ENCODE measurements at places on chromosomes 7 and 10. TPM values are rescaled to one million over a fixed set of nuclear protein-coding genes. Genes with fewer than 3 reads are reported as not detected.

GRCh38 chr7:28096713-28097112 lies 83.9 kb downstream of the JAZF1 start:
- DNase-seq = peak; percentile 12

GRCh38 chr7:21690705-21691104 lies 147.9 kb downstream of the DNAH11 start:
- DNase-seq = no peak

GRCh38 chr10:22219308-22219707 lies 1.5 kb upstream of the EBLN1 start:
- DNase-seq = no peak

DNA sequence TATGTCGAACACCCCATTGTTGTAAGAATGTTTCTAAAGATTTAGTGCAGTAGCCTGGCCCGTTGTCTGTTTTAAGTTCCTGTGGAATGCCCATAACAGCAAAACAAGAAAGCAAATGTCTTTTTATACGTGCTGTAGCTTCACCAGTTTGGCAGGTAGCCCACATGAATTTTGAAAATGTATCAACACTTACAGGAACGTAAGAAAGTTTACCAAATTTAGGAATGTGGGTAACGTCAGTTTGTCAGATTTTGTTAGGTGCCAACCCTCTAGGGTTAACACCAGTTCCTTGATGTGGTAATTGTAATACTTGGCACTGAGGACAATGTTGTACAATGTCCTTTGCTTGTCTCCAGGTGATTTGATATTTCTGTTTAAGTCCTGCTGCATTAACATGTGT lies 3.2 kb upstream of the GIMAP4 start:
- DNase-seq = no peak

DNA sequence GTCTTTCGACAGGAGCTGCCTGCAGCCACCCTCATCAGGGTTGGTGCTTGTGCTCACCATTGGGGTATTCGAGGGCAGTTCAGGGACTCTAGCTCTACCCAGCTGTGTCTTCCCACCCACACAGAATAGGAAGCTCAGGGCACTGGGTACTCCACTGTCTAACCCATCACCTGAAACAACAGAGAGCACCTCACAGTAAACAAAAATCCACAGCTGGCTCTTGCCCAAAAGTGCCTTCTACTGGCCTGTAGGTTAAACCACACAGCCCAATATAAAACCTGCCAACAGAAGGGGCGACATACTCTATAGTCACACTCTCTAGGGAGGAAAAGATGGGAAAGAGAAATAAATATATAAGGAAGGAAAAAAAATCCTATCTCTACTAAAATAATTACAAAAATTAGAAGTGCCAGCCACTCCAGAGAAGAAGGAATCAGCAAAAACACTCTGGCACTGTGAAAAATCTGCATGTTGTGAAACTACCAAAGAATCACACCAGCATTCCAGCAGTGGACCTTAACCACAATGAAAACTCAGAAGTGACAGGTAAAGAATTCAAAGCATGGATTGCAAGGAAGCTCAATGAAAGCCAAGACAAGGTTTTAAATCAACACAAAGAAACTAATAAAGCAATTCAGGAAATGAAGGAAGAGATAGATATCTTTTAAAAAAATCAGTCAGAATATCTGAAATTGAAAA lies 110.0 kb downstream of the HGF start:
- DNase-seq = no peak

- no peak for DNase-seq
These were observed 242.9 kb upstream of the CXCL12 start for GRCh38 chr10:44627591-44628354.

DNA sequence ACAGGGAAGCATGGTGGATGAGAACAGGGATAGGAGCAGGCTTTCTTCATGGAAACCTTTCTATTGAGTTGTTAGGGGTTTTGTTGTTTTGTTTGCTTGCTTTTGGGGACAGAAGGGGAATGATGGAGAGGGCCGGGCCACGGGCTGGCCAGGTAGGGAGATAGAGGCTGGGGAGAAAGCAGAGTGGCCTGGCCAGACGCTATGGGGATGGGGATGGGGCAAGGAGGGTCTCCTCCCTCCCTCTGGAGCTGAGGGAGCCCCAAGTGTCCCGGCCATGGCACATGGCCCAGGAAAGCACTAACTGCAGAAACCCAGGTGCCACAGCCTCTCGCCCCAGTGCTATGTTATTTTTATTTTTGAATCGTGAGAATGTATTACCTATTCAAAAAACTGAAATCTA lies 10.0 kb downstream of the AOC1 start:
- no peak for DNase-seq

DNA sequence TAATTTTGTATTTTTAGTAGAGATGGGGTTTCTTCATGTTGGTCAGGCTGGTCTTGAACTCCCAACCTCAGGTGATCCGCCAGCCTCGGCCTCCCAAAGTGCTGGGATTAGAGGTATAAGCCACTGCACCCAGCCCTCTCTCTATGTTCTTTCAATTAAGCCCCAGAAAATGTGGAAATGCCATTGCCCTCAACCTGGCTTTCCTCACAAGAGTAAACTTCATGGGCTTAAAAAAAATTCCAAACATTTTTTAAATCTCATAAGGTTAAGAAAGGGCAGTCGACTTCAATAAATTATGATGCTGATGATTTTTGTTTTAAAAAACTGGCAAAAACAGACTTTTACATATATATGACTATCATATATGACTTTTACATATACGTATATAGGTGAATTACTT lies 107.6 kb downstream of the TES start:
- no peak for DNase-seq

DNA sequence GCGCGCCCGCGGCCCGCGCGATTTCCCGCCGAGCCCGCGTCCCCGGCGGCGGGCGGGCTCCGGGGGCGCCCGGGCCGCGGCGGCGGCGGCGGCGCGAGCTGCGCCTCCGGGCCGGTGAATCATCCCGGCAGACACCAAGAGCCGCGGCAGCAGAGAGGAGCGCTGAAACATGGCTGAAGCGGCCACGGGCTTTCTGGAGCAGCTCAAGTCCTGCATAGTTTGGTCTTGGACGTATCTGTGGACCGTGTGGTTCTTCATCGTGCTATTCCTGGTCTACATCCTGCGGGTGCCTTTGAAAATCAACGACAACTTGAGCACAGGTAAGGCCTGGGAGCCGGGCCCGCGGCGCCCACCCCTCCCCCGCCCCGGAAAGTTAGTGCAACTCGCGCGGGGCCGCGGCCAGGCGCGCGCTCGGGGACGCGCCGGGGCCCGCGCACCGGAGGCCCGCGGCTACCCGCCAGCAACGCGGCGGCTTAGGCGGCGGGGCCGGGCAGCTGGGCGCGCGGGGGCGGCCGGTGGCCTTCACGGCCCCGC lies at the start of gene ST7:
TSS of gene ST7 (plus strand) at position 130 of the 534 bp plus-strand sequence. CDS start at position 170, 40 bp downstream.
- DNase-seq = no peak

GRCh38 chr10:693506-693905 lies 4.0 kb upstream of the DIP2C start:
- DNase-seq = no peak

DNA sequence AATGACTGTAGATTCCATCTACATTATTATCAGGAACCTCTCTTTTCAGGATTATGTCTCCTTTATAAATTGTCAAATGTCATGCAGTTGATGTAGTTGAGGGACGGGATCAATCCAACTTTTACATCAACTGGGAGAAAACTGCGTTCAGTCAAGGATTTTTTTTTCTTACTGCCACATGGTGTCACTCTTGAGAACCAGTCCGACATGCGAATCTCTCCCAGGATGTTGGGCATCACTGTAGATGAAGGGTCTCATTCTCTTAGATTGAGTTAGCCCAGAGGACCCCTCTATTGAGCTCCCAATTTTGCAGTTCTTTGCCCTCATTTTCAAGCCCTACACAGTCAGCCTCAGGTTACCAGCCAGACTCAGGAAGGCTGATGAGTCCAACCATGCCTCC lies 120.3 kb upstream of the PTPRZ1 start:
- no peak for DNase-seq

DNA sequence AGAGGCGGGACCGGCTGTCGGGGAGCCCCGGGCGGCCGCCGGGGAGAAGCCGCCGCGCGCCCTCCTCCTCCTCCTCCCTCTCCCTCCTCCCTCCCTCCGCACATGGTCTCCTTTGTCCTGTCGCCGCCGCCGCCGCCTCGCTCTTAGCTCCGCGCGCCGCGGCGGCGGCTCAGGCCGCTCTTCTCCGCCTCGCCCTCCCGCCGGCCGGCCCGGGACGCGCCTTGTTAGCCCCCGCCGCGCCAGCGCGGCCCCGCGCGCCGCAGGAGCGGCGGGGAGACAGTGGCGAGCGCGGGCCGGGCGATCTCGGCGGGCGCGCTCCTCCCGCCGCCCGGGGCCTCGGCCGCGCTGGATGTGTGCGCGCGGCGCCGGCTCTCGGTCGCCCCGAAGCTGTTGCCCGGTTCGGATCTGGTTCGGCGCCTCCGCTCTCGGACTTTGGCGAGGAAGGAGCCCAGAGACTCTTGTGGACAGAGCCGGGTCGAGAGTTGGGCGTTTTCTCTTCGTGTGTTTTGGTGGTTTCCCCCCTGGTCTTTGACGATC lies 437.4 kb upstream of the GALNT17 start:
- no peak for DNase-seq

GRCh38 chr10:64535131-64535867 lies 1014.1 kb downstream of the REEP3 start:
- DNase-seq = no peak

- peak; percentile 40 for DNase-seq
These were observed 26.4 kb upstream of the ANKRD1 start for GRCh38 chr10:90947030-90947960.

- no peak for DNase-seq
These were observed 36.6 kb upstream of the CYP2C19 start for GRCh38 chr10:94725871-94726270.

DNA sequence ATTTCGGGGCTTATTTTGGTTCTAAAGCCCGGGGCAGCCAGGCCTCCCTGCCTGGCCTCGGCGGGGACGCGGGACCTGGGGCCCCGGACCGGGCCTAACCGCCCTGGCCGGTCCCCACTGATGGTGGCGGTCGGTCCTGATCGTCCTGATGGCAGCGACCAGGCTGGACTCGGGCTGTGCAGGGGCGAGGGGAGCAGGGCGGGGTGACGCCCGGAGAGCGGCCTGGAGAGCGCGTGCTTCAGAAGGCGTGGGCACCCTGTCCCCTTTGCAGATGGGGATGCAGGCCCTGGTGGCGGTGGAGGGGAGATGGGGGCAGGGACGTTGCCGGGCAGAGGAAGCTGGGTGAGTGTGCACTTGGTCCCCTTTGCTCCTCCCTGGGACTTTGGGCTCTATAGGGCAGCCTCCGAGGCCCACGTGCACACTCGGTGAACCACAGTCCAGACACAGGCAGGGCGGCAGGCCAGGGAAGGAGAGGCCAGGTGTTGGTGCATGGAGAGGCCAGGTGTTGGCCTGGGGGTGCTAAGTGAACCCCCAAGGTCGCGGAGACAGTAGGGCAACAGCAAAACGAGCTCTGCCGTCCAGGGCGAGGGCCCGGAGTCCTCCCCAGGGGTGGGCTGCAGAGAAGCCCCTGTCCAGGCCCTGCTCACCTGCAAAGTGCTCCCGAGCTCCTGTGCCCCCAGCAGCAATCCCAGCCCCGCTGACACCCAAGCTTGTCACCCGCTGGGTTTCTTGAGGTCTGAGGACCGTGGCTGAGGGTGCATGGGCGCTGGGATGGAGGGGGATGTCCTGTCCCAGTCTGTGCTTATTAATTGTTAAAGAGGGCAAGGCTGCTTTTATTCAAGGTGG lies 42.4 kb upstream of the FAM20C start:
- DNase-seq = no peak

DNA sequence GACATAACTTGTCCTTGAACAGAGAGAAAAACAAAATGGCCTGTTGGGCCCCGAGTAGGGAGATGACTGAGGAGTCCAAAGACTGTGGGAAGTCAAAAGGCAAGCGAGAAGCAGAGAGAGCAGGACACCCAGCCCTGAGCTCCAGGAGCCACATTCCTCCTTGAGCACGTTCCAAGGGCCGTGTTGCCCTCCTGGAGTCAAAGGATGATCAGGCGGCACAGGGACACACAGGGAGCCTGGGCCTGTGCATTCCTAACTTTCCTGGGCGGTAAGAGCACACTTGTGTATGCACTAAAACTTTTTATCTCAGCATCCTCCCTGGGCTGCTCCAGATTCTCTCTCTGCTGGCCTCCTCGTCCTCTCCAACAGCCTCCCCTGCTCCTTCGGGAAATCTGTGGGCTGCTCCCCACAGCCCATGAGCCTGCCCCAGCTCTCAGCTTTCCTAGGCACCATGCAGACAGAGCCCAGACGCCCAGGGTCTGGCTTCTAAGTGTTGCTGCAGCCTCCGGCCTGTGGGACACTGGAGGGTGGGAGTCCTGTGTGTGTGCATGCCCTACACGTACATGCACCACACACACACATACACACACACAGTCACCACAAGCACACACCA lies 281.8 kb downstream of the POU6F2 start:
- DNase-seq = no peak

- DNase-seq = no peak
These were observed 1.5 kb upstream of the TACR2 start for GRCh38 chr10:69418052-69418752.

- peak; percentile 28 for DNase-seq
These were observed at the start of gene SGCE for GRCh38 chr7:94655848-94656657. TSS of gene SGCE (minus strand) at chr7:94656133. CDS start at chr7:94656098, 35 bp downstream.

DNA sequence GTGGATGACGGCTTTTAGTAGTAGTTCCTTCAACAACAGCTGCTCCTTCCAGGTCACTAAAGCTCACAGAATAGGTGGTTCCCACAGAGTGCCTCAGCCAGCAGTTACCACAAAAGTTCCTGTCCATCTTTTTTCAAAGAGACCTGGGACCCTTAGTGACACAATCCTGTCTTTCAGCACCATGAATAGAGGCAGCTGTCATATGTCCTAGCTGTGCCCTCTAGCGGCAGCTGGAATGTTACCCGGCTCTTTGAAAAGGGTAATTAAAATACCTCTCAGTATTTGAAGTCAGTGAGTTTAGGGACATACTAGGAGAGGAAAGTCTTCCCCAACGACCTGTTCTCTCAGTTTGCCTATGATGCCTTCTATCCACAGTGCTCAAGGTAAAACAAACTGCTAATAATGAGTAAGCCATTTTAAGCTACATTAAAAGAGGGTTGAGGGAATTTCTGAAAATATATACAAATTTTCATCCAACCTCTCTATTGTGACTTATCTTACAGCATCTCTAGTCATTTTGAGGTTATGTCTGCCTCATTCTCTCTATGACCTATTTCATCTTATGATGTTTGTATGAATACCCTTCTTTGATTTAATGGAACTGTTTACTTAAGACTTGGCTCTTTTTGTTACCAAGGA lies 290.8 kb downstream of the NXPH1 start:
- DNase-seq = no peak

- peak; percentile 81 for DNase-seq
These were observed 74.6 kb downstream of the WDFY4 start for GRCh38 chr10:48759113-48759901.

DNA sequence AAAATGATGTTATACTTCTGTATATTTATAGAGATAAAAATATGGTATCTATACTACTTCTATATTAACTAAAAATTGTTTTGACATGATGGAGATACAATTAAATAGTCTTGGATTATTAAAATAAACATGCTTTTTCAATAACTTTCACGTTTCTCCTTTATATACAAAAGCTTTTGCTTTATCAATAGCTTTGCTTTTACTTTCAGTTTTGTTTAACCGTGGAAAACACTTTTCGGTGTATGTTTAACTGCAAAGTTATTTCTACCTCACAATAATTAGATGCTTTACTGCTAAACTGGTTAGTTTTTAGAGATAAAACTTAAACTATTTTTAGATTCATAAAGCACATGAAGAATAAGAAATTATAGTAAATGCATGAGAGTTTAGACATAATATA lies 432.1 kb upstream of the PCDH15 start:
- DNase-seq = no peak

- no peak for DNase-seq
These were observed 1.5 kb downstream of the UNC5B start for GRCh38 chr10:71213761-71214440.

Gene POM121C
- 55.1 TPM for total RNA-seq

Gene ACBD7
- 0.74 TPM for total RNA-seq

Gene CCDC3
- 0.08 TPM for total RNA-seq

Gene UTF1
- total RNA-seq = not detected

Gene CRPPA
- not detected for total RNA-seq

Gene GOT1
- 36.4 TPM for total RNA-seq

Gene NCF1
- total RNA-seq = 146 TPM
